ENCODE measurements at places on chromosomes 3 and 15.

DNA sequence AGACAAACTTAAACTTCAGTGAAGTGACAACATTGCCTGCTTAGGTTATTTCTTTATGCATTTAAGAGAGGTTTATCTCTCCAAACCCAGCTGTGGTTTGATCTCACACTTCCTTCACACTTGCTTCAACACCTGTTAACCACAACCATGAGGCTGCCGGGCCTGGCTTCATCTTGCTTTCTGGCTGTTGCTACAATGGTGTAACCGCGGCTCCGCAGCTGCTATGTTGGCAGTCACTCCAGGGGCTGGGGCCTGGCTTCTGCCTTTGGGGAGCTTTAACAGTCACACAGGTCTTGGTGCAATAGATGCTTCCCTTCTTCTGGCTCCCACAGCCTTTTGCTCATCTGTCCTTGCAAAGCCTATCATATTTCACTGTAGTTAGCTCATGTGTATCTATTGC lies 72.9 kb upstream of the MNS1 start:
- no peak for DNase-seq

GRCh38 chr3:40355410-40355809 lies 31.6 kb upstream of the ENTPD3 start:
- DNase-seq = no peak

- DNase-seq = no peak
Observed at GRCh38 chr3:426072-426471, 229.5 kb downstream of the CHL1 start.

- no peak for DNase-seq
Observed at GRCh38 chr3:124092811-124093210, 100.9 kb upstream of the ROPN1 start.

GRCh38 chr15:60101416-60101815 lies 97.3 kb downstream of the FOXB1 start:
- DNase-seq = no peak

- DNase-seq = no peak
Observed at GRCh38 chr3:72255791-72256559, 471.0 kb upstream of the PROK2 start.

Data from GDM1 (cell line).